Left forelimb (tissue), 1 donor: ENCODE measurements at places on chromosomes 7 and 10.

DNA sequence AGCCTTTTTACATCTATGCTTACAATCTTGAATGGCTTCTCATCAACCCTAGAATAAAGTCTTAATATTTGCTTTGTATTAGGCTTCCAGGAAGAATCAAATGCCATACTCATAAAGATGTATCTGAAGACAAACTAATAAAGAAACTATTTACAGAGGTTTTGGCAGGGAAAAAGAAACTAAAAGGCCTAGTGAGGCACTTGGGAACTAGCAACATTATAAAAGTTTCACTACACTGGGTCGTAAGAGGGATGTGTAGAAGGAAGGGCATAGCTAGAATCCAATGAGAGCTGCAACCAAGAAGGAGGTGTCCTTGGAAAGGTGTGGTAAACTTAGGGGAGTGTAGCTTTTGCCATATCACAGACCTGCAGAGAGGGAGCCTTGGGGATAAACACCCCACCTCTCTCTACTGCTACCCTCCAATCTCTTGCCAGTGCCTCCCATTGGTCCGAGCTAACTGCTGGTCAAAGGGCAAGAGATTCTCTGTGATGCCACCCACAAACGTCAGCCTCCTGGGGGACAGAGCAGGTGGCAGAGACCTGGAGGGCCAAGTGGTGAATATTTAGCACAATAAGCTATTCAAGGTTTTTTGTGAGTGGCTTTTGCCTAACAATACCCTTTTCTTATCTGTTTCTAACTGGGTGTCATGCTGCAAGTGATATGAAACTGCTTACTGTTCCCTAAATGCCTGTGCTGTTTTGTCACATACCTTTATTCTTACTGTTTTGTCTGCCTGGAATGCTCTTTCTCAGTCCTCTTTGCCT is 60.7 kb downstream of the CPED1 start:
- DNase-seq, result no peak

- DNase-seq, result no peak
Measured at GRCh38 chr10:65861249-65861648, 1064.6 kb upstream of the LRRTM3 start.

DNA sequence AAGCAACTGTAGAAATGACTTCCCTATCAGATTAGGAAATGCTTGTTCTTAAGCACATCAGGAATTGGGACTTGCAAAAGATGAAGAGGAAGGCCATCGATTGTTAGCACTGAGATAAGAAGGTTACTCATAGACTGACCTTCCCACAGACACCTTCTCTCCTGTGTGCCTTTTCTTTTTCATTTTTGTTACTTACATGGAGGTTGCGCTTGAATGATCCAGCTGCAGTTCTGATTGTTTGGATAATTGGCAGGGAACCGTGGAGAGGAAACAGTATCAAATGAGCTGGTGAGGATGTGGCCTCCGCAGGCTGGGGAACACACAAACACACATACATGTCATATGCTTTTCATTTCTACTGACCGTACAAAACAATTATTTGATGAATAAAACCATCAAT is 134.9 kb upstream of the RSU1 start:
- no peak for DNase-seq

DNA sequence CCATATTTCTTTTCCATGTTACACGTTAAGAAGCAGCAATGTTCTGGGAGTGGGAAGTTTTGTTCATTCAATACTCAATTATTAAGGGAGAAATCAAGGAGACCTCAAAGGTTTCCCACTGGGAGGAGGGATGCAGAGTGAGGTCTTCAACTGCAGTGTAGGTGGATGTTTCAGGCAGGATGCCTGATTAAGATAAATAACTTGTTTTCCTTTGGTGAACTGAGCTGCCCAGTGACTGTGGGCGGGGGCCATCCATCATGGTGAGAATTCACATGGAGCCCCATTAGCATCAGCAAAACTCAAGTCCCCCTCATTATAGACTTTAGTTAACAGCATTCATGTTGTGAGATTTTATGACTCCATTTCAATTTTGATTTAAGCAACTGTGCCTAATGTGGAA is 121.1 kb downstream of the PLPP4 start:
- no peak for DNase-seq

- DNase-seq, result no peak
Measured at GRCh38 chr10:18650404-18650997, 886 bp downstream of the NSUN6 start.

DNA sequence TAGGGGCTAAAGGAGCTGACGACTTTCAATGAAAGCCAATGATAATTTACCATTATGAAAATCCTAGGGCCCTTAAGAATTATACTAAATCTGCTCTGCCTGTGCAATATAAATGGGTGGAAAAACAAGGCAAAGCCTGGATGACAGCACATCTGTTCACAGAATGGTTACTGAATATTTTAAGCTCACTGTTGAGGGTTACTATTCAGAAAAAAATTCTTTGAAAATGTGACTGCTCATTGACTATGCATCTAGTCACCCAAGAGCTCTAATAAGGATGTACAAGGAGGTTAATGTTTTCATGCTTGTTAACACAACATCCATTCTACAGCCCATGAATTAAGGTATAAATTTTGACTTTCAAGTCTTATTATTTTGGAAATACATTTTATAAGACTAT is 8.9 kb downstream of the DKK1 start:
- no peak for DNase-seq

GRCh38 chr7:3272691-3273141 is 28.3 kb upstream of the SDK1 start:
- no peak for DNase-seq

GRCh38 chr10:58001159-58001558 is 266.5 kb downstream of the IPMK start:
- DNase-seq, result no peak

- DNase-seq, result no peak
Measured at GRCh38 chr10:26937371-26937770, 76.6 kb upstream of the ABI1 start.
